Stimulated activated naive CD4-positive, alpha-beta T cell treated with Interleukin-2 at 50 U/mL for 16 hours (primary cell): ENCODE measurements at places on chromosomes 3 and 15.

GRCh38 chr15:71885390-71885789 lies 75.0 kb downstream of the NR2E3 start:
- DNase-seq: no peak

GRCh38 chr3:139252719-139253118 lies 91.1 kb upstream of the MRPS22 start:
- DNase-seq: no peak

- no peak for DNase-seq
Measured at GRCh38 chr3:88259045-88259444, 109.3 kb downstream of the C3orf38 start.

DNA sequence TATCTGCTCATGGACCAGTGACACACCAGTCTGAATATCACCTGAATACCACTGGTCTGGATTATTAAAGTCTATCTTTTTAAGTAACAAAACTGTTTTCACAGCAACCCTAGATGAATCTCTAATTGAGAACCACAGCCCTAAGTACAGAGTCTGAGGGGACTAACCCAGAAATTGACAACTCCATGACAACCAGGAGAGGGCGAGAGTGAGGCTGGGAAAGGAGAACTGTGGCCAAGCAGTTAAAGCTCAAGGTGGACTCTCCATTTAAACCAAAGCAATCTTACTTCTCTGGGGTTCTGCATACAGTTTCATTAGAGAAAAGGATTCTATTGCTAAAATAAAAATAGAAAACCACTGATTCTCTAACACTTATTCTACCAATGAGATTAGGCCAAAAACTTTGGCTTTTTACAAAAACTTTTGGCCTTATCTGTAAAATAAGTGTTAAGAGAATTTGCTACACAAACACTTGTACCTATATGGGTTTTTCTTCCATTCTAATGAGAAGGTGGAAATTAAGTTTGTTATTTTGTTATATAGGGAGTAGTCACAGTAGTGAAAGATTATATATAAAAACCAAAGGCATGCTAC lies 11.4 kb downstream of the NEK10 start:
- peak; percentile 47 for DNase-seq

GRCh38 chr3:131386429-131387165 lies 5.0 kb downstream of the NUDT16 start:
- DNase-seq: no peak

GRCh38 chr3:156974931-156975330 lies 148.8 kb downstream of the LEKR1 start:
- no peak for DNase-seq

DNA sequence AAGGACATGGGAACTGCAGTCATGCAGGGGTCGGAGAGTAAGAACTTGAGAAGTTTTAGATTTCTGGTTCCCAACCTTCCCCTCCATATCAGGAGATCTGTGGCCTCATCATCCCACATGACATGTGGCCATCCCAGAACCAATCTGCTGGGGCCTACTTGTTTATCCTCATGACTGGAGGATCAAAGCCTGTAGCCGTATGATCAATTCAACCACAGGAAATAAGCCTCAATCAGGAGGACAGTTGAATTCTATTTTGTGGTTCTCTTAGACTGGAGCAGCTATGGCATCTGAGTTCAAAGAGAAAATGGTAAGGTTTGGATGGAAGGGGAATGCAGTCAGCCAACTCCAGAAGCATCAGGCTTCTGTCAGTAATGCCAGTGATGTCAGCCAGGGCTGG lies 57.2 kb downstream of the IL16 start:
- DNase-seq: no peak

GRCh38 chr3:99467420-99467819 lies 171.0 kb upstream of the COL8A1 start:
- no peak for DNase-seq

- DNase-seq: no peak
Measured at GRCh38 chr3:36904641-36905040, 40.2 kb downstream of the TRANK1 start.

- peak; percentile 81 for DNase-seq
Measured at GRCh38 chr3:16511681-16512434, 1.6 kb downstream of the RFTN1 start.

GRCh38 chr3:71428841-71429596 lies 154.5 kb downstream of the FOXP1 start:
- DNase-seq: no peak

GRCh38 chr15:74777769-74778598 lies 3.9 kb upstream of the CSK start:
- DNase-seq: no peak

DNA sequence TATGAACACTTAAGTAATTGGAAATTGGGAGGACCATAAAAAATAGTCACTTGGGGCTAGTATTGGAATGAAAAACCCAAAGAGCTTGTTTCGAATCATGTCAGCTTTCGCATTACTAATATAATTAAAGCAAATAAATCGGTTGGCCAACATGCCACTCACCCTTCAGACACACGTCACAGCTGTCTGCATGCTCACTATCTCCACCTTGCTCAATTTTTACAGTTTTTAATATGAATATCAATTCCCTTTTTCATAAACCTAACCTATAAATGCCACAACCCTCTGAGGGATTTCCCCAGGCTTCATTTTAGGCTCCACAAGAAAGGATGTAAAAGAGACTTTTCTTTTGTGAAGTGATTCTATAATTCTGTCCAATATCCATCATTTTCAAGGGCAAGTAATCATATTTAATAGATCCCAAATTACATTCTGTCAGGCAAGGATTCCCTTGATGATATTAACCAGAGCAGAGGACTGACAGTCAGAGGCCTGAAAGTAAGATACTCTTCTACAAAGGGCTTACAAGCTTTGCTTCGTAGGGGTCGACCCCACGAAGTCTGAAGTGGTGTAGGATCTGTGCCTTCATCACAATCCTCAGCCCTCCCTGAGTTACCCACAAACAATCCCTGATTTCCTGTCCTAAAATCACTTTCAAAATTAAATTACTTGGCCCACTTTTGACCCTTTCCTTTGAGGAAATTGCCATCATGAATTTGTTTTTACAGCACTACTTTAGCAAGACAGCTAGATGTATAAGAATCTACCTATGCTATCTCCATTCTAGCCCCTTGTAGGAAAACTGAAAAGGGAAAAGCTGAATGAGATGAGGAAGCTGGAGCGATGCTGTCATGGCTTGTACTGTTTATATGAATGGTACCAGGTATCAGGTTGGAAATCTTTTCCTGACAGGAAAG lies 44.5 kb downstream of the NANOGP8 start:
- DNase-seq: no peak

GRCh38 chr3:52190294-52191074 lies 7.5 kb upstream of the ALAS1 start:
- DNase-seq: no peak

GRCh38 chr3:13013994-13014754 lies 59.1 kb downstream of the IQSEC1 start:
- peak; percentile 51 for DNase-seq
